ENCODE measurements at places on chromosomes 5 and 9. TPM values are rescaled to one million over a fixed set of nuclear protein-coding genes. Genes with fewer than 3 reads are reported as not detected.

Gene STING1
- total RNA-seq, result 70.2 TPM

Gene ZNF454
- 3.1 TPM for total RNA-seq

Gene GRXCR2
- not detected for total RNA-seq

Gene IL9
- not detected for total RNA-seq

Gene PCDHA4
- 1.2 TPM for total RNA-seq

Gene PTPN3
- total RNA-seq, result 2.3 TPM

Gene PNPLA7
- 1.3 TPM for total RNA-seq

Gene ST8SIA4
- total RNA-seq, result 0.26 TPM

Gene SLC2A6
- 5.6 TPM for total RNA-seq

Gene CNTNAP3
- total RNA-seq, result under 0.01 TPM

Gene STPG3
- not detected for total RNA-seq

Gene FOXD4L5
- total RNA-seq, result under 0.01 TPM

Gene TLE4
- total RNA-seq, result 13.5 TPM

Gene FBN2
- 80.1 TPM for total RNA-seq

Gene KIF20A
- 23.8 TPM for total RNA-seq

Gene SIGMAR1
- total RNA-seq, result 52.5 TPM

Gene SHC3
- total RNA-seq, result 7.7 TPM

Gene DAB2IP
- 16.5 TPM for total RNA-seq

Gene FLT4
- total RNA-seq, result 0.17 TPM

Gene PCDHA13
- total RNA-seq, result under 0.01 TPM

Gene TEX10
- 30.3 TPM for total RNA-seq

Gene KCTD16
- 1.2 TPM for total RNA-seq

Gene SLC44A1
- 36.2 TPM for total RNA-seq

Gene OMD
- 0.17 TPM for total RNA-seq

Gene KCNV2
- total RNA-seq, result not detected

Gene PCDHA6
- total RNA-seq, result 3.6 TPM

Gene IFNA21
- total RNA-seq, result not detected

Gene MYMK
- not detected for total RNA-seq

Gene ANKRD20A1
- total RNA-seq, result under 0.01 TPM

Gene UBTD2
- 24.9 TPM for total RNA-seq

Gene DPP7
- 126 TPM for total RNA-seq

Gene SMIM3
- 34.9 TPM for total RNA-seq

Gene DOLPP1
- total RNA-seq, result 4.9 TPM

Gene PCDHGA7
- 6.8 TPM for total RNA-seq

Gene DAB2
- total RNA-seq, result 161 TPM

Gene SPINK13
- total RNA-seq, result not detected

Gene PAPPA
- 33.4 TPM for total RNA-seq

Gene TCF7
- 3.1 TPM for total RNA-seq

Gene GLRA1
- not detected for total RNA-seq

Gene CAMK4
- 0.77 TPM for total RNA-seq

Gene PDZD2
- total RNA-seq, result 0.33 TPM

Gene PRR16
- 7.3 TPM for total RNA-seq

Gene PPP3R2
- not detected for total RNA-seq

Gene SHISAL2B
- total RNA-seq, result not detected

Gene MUSK
- total RNA-seq, result 0.66 TPM

Gene TMEM252
- total RNA-seq, result not detected

Gene FAM153A
- total RNA-seq, result not detected

Gene ANKRD34B
- total RNA-seq, result not detected

Gene PCDHB16
- 0.51 TPM for total RNA-seq

Gene ANKRD18A
- total RNA-seq, result not detected
